ENCODE measurements at places on chromosomes 1 and 21.

- ATAC-seq: peak; percentile 85
Observed at GRCh38 chr1:15345705-15346345, 63.9 kb upstream of the EFHD2 start.

- no peak for ATAC-seq
Observed at GRCh38 chr1:225451840-225452515, 24.1 kb upstream of the LBR start.

DNA sequence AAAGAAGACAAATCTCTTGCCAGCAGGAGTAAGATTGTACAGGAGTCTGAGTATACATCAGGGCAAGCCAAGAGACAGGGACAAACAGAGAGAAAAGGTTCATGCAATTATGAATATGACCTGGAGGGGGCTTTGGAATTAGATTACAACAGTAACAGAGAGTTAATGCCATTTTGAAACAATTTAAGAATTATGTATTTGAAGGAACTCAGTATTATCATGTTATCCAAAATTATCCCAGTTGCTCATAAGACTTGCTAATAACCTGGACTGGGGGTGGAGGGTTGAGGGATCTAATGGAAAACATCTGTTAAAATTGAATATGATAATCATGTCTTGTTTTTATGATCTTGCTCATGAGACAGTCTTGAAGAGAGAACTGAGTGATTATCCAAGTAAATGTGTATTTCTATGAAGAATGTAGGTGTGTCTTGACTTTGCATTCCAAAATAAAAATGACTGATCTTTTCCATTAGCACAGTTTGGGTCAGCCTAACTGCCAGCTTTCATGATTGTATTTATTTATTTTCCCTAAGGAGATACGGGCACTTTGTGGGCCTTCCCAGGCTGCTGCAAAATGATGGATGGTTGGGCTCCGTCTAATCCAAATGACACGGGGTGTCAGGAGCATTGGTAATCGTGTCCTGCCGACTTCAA is 117.7 kb downstream of the ERG start:
- no peak for ATAC-seq

GRCh38 chr21:36709868-36710728 is 11.2 kb downstream of the SIM2 start:
- ATAC-seq: no peak

GRCh38 chr1:3014050-3014440 is 7.2 kb upstream of the ACTRT2 start:
- no peak for ATAC-seq

DNA sequence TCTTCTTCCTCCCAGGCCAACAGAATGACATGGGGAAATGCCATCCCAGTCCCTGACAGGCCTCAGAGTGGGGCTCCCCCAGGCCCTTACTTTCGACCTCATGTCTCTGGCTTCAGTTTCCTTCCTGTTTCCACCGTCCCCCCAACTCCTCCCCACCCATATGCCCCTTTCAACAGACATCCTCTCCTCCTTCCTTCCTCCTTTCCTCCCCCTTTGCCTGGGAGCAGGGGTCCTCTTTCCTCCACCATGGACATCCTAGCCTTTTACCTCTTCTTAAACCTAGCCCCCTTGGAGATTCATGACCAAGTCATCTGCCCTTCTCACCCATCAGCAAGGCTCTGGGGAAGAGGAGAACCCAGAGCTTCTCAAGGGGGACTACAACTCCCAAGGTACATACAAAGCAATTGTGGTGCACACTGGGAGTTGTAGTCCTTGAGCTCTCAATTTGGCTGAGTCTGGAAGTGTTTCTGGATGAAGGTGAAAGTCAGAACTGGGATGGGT is 4.0 kb downstream of the ZBTB7B start:
- peak; percentile 31 for ATAC-seq

GRCh38 chr1:153532769-153533599 is 2.8 kb downstream of the S100A6 start:
- ATAC-seq: no peak

GRCh38 chr1:158248118-158248517 is 6.1 kb upstream of the CD1A start:
- ATAC-seq: peak; percentile 91

GRCh38 chr1:165116732-165117131 is 239.8 kb downstream of the LMX1A start:
- no peak for ATAC-seq

DNA sequence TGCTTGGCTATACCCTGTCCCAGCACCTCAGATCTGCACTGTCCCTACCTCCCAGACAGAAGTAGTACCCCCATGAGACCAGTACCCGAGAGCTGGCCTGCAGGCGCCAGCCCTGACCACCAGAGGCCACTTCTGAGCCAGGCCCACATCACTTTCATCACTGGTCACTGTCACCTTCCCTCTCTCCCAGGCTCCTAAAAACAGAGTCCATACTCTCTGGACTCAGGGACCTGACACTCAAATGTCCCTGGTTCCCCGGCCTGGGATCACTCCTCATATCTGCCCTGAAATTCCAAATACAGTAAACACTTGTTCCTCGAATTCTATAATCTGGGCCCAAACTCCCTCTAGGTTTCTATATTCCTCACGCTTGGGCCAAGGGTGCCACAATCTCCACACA is 18.7 kb downstream of the TMEM53 start:
- ATAC-seq: no peak

DNA sequence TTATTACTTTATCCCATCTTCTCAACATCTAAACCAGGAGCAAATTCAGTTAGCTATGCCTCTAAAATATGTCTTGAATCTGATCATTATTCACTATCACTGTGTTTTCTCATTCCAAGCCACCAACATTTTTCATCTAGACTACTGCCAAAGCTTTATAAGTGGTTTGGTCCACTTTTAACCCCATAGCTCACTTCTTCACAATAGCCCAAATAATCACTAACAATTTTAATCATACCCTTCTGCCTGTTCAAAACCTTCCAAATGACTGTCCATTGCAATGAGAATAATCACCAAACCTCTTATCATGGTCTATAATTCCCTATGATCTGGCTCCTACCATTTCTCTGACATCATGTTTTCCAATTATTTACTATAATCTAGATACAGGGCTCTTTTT is 149.8 kb upstream of the ZNHIT6 start:
- no peak for ATAC-seq

GRCh38 chr1:6645018-6645417 is 20.4 kb downstream of the THAP3 start:
- ATAC-seq: no peak

DNA sequence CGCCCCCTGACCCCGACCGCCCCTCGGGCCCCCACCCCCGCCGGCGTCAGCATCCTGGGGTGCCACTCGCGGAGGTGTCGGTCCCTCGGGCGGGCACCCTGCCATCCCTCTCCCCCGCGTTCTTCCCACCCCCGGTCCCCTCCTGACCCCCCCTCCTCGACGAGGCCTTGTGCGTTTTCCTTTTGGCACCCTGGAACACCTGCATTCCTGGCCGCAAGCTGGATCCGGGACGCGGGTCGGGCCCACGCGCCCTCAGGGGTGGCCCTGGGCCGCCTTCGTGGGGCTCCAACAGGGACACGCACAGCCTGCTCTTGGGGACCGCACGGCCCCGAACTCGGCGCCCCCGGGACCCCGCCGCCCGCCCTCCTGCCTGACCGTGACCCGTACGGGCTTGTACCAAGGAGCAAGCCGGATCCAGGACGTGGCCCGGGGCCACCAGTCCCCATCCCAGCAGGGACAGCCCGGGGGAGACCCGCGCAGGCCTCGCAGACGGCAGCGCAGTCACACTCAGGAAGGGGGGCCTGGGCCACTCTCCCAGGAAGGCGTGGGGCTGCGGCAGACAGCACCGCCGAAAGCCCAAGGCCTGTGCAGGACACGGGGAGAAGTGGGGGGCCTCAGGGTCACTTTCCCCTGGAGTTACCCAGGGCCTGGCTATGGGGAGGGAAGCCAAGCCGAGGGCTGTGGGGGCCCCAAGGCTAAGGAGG is 579 bp upstream of the SLC19A1 start:
- no peak for ATAC-seq

GRCh38 chr21:32070676-32071330 is 198.0 kb downstream of the HUNK start:
- ATAC-seq: no peak
